Stimulated activated CD4-positive, alpha-beta T cell treated with anti-CD3 and anti-CD28 coated beads, Interleukin-15, amount 100 ng/mL, for 1 hour (primary cell): ENCODE measurements at places on chromosomes 3 and 15.

DNA sequence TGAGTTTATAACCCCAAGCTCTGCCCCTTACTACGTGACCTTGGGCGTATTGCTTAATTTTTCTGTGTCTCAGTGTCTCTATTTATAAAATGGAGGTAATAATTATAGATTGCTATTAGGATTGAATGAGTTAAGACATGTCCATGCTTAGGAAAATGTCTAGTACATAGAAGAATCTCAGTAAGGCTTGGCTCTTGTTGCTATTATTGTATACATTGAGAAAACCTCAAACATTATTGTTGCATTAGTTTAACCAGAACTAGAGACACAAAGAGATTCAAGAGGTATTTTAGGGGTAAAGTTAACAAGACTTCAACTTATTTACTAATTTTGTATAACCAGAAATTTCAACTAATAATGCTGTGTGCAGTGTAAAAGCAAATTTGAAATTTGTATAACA is 66.7 kb downstream of the MEF2A start:
- no peak for DNase-seq

DNA sequence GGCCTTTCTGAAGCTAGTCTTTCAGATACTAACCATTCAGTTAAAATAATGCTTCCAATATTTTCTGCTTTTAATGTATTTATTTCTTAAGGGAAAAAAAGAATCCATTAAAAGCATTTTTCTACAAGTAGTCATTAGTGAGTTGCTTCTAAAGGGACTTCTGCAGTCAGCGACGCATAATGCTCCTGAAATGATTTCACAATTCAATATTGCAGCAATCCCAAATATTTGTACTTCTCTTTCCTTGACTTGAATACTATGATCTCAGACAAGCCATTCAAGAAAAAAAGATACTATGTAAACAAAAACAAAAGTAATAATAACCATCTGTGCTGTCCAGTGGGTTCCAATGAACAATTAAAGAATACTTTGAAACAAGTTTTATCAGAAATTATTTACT is 681.0 kb downstream of the DIPK2A start:
- no peak for DNase-seq

DNA sequence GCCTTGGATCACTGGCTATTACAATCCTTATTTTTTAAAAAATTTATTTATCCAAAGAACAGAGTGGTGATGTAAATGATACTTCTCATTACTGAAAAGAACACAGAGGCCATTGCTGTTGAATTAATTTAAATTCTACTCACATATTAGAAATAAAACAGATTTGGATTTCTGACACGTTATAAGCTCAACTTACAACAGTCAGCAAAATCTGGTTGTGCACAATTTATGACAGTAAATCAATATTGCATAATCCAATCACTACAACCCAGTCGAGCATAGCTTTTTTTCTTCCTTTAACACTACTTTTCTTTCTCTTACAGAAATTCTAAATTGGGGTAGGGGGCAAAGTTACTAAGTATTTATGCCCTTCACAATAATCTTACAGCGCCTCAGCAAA is 17.3 kb upstream of the HGD start:
- DNase-seq, result no peak

DNA sequence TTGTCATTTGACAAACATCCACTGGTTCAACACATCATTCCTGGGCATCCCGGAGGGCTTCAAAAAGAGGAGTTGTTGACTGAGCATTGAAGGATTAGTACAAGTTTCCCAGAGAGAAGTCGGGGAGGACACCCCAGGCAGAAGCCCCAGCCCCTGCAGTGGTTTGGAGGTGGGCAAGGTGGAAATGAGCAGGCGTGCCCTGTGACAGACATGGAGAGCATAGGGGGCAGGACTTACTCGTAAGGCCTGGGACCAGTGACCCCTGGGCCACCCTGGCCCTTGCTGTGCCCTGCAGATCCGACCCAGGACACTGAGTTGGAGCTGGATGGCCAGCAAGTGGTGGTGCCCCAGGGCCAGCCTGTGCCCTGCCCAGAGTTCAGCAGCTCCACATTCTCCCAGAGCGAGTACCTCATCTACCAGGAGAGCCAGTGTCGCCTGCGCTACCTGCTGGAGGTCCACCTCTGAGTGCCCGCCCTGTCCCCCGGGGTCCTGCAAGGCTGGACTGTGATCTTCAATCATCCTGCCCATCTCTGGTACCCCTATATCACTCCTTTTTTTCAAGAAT is 5.9 kb downstream of the PARP3 start:
- DNase-seq, result no peak

DNA sequence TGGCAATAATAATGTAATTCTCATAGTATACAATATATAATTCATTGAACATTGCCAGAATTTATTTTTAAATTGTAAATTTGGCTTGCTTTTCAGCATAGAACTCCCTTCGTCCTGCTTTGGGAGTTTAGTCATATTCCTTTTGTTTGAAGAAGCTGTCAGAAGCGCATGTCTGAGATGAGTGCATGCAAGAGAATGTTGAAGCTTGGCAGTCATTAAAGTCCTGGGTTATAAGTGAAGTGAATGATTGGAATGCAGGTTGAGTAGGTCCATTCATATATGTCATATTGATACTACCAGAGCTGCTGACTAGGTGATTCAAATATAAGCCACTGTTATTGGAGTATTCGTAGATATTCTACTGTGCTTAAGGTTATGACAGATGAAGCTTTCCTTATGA is 243.6 kb upstream of the MDFIC2 start:
- DNase-seq, result no peak

DNA sequence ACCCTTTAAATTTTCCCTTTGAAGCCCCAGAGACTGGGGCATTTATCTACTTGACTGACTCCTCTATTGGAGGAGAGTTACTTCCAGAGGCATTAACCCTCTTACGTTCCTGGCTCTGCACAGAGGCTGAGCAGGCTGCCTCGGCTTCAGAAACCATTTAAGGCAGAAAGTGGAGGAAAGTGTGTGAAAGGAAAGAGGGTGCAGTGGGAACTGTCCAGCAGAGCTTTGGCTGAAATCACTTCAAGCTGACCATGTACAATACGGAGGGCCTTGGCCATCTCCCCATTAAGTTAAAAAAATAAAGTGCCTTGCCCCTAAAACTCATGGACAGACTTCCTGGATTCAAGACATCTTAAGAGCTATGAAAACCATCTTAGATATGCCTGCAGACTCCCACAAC is 238.7 kb downstream of the SV2B start:
- DNase-seq, result no peak

DNA sequence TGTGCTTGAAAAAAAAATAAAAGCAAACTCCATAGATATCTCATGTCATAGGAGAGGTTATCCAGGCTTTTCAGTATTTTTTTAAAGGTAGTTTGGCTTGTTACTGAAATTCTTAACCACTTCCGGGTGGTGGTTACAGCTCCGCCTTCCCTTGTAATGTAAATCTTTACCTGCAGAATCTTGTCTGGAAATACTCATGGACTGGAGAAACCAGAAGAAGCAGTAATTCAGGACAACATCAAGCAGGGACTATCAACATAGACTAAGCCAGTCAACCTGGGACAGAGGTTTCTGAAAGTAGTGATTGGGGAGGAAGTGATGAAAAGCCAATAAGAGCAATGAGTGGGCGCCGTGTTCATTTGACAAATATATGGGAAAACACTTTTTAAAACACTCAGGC is 78.9 kb upstream of the SKOR1 start:
- DNase-seq, result no peak

- DNase-seq, result no peak
Measured at GRCh38 chr3:29152379-29152778, 128.5 kb upstream of the RBMS3 start.

- DNase-seq, result no peak
Measured at GRCh38 chr3:159865041-159865579, 123.5 kb upstream of the IL12A start.

GRCh38 chr3:171189394-171190080 is 163.0 kb upstream of the SLC2A2 start:
- DNase-seq, result no peak

DNA sequence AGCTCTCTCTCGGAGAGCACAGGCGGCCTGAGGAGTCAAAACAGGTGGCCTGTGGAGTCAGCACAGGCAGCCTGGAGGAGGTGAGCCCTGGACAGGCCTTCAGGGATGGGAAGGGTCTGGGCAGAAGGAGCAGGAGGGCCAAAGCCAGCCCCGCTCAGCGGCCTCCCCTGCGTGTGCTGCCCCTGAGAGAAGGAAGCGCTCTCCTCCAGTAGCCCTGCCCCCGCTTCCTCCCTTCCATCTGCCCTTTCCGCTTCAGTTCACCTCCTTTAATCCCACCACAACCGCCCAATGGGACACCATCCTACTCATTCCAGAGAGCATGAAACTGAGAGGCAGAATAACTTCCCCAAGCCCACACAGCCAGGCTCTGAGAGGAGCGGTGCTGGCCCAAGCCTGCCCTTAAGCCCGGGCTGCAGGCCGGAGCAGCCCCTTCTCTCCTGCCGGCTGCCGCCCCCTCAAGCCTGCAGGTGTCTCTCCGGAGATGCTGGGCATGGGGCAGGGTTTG is 3.2 kb upstream of the NR2E3 start:
- no peak for DNase-seq

GRCh38 chr15:71780115-71780976 is 30.0 kb upstream of the NR2E3 start:
- peak; percentile 2 for DNase-seq

DNA sequence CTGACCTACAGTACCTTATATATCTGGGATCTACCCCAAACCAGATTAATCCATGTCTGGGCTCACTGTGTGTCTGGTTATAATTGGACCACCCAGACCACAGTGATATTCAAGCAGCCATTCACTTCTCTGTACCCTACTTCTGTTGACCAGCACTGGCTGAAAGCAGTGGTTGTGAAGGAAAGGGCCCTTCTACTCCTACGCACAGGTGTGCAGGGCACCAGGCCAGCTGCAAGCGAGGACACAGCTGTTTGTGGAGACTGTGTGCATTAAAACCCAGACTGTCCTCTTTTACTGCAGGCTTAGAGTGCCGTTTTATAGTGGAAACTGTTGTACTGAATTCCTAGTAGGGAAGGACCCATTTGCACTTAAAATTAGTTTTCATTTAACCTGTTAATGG is 29.5 kb downstream of the CTDSPL start:
- DNase-seq, result no peak

GRCh38 chr3:182726258-182727142 is 66.8 kb upstream of the ATP11B start:
- no peak for DNase-seq

GRCh38 chr15:68590721-68591389 is 12.1 kb downstream of the CORO2B start:
- no peak for DNase-seq

GRCh38 chr15:35141743-35142471 is 56.8 kb upstream of the NANOGP8 start:
- no peak for DNase-seq

GRCh38 chr3:118544458-118544857 is 490.2 kb downstream of the IGSF11 start:
- DNase-seq, result no peak

GRCh38 chr3:108100906-108101660 is 10.3 kb upstream of the CD47 start:
- DNase-seq, result no peak

DNA sequence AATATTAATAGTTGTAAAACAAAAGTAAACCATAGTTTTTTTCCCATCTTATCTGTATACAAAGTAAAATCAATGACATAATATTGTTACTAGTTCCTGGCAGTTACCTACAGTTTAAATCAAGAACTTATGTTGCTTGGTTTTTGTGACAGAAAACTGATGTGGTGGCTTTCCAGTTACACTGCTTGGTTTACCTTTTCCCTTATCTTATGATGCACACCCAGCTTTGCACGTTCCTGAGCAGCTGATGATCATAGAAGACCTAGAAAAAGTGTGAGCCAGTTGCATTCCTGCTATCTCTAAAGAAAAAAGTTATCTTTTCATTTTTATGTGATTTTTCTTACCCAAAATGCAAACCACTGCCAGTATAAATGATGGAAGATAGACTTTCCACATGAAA is 36.4 kb upstream of the LAMP3 start:
- no peak for DNase-seq

DNA sequence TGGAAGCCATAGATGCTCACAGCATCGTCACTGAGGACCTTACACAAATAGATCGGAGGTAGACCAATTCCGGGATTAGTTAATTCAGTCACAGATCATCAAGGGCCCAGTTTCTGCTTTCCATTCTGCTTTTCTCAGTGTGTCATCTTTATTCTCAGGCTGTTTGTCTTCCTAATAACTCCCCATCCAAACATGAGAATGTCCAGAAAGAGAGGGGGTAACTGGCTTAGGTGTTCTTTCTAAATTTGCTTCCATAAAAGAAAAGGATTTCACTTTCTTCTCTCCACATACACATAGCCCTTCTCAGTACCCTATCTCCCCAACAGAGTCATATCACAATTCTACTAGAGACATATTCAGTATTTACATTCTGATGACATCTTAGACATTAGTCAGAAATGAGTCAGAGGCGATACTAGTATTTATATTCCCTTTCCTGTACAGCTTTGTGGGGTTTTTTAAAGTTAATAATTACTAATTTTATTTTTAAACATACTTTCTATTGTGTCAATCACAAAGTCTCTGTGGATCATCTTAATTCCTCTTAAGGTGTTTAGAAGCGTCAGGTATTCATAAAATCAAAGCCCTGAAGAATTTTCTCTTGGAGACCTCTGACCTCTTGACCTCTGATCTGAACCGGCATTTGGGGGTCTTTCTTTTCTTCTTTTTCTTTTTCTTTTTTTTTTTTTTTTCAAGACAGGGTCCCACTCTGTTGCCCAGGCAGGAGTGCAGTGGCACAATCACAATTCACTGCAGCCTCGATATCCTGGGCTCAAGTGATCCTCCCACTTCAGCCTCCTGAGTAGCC is 24.3 kb upstream of the IL12A start:
- DNase-seq, result no peak

GRCh38 chr3:73683706-73684105 is 59.0 kb upstream of the PDZRN3 start:
- no peak for DNase-seq

GRCh38 chr3:169118666-169119370 is 544.7 kb downstream of the MECOM start:
- no peak for DNase-seq

DNA sequence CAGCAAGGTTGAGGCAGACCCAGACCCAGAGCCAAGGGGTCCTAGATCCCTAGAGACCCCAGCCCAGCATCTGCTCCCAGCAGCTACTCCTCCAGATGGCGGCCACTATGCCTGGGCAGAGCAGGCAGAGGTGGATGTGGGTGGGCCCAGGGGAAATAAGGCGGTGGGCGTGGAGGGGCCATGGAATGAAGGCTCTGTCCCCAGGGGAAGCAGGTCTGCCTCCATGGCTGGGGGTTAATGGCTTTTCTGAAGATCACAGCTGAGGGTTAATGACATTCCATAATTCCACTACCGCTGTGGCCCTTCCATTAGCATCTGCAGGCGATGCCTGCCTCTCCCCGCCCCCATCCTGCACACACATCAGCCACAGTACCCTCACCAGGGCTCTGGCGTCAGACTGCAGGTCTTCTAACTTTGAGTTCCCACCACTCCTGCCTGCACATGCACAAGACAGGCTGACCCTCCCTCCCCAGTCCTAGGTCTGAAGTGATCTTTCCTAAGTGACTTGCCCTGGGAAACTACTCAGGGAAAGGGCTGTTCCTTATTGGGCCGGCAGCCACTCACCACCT is 41.2 kb downstream of the CCDC33 start:
- no peak for DNase-seq

DNA sequence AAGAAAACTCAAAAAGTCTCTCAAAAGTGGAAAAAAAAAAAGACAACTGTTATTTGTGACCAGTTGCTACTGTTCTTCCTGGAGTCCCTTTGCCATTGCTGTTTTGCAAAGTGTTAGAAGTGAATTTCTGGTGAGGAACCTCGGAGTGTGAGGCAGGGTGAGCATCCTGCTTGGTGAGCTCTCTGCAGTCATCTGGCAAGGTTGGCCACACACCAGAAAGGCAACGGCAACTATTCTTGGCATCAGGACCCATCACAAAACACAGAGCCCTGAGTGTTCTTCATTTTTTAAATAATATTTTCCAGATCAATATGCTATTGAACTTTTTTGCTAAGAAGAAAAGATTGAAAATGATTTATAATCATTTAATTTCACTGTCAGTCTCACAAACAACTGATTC is 60.7 kb downstream of the CGNL1 start:
- no peak for DNase-seq
